Right atrium auricular region (tissue), 2 donors: ENCODE measurements at places on chromosomes 16 and 17.

DNA sequence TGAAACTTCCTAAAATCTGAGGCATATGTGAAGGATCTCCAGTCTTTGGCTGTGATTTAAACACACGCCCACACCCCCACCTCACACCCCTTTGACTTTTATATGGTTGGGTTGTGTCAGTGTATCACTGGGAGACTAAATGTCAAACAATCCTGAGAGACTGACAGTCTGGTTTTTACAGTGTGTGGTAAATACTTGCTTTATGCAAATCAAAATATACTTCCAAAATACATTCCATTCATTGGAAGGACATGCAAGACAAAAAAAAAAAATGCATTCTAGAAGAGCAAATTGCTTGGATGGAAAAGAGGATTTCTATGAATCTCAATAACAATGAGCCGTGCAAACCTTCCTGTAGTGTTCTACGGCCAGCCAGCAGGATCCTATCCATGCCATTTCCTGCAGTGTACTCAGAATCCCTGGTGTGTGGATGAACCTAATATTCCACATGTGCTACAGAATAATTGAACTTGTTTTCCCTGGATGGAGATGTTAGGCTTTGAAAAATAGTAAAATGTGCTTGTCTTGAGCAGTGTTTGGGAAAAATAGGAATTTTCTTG is 602.1 kb upstream of the GOT2 start:
- no peak for DNase-seq

DNA sequence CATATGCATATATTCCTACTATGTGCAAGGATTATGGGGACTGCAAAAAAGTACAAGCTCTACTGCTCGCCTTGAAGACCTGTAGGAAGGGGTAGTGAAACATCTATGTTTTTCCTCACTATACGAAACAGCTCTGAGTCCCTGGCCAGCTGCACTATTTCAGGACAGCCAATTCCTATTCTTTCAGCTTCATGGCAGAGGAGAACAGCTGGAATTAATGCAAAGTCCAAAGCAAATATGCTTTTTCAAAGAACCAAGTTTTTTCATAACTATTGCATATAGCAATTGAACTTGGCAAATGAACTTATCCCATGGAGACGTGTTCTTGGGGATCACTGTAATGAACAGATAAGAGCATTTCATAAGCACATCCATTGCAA is 122.3 kb downstream of the SPACA3 start:
- DNase-seq = no peak

DNA sequence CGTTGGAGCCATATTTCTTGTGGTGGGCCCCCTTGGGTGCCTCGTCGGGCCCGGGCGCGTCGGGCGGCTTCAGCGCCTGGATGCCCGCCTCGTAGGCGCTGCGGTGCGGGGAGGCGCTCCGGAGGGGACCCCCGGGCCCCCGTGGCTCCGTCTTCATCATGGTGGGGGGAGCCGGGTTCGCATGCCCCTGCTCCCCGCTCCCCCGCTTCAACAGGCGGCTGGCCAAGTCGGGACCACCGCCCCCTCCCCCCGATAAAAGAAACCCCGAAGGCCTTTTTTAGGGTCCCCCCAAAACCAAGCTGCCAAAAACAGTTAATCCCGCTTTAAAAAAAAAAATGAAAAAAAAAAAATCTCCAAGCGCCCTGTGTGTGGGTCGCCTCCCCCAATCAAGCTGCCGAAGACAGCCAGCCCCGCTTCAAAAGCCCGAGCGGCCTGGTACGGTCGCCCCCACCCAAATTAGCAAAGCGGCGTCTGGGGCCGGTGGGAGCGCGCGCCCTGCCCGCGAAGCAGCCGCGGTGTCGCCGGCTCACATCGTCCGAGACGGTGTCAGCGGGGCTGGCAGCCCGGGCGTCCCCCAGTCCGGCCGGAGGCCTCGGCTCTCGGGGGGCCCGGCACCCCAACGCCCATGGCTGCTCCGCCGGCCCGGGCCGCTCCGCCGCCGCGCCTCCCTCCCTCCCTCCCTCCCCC is at the start of gene PPP1R9B:
PPP1R9B (minus strand) TSS at position 324 of the 687 bp plus-strand sequence; CDS start at position 160, 164 bp downstream.
- DNase-seq = no peak

DNA sequence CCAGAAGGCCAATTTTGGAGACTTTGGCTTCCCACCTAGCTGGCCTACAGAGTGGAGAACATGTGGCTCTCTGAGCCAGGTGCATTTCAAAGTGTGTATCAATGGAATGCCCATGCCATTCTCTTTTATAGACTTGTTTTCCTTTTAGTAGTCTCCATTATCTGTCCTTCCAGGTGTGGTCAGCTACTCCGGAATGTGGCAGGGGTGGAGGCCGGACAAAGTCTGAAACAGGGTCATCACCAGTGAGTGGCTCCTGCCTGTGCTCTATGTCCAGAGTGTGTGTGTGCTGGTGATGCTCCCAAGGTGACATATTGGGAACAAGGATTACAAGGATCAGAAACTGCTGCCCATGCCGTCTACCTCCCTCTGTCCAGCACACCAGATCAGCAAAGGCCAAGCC is 3.8 kb upstream of the TMEM220 start:
- DNase-seq = peak; percentile 56

GRCh38 chr17:62187681-62188080 is 122.6 kb upstream of the MED13 start:
- no peak for DNase-seq

- DNase-seq = no peak
Observed at GRCh38 chr17:38598536-38598935, 7.2 kb downstream of the SRCIN1 start.

GRCh38 chr17:51032850-51033249 is 87.8 kb downstream of the SPAG9 start:
- no peak for DNase-seq

DNA sequence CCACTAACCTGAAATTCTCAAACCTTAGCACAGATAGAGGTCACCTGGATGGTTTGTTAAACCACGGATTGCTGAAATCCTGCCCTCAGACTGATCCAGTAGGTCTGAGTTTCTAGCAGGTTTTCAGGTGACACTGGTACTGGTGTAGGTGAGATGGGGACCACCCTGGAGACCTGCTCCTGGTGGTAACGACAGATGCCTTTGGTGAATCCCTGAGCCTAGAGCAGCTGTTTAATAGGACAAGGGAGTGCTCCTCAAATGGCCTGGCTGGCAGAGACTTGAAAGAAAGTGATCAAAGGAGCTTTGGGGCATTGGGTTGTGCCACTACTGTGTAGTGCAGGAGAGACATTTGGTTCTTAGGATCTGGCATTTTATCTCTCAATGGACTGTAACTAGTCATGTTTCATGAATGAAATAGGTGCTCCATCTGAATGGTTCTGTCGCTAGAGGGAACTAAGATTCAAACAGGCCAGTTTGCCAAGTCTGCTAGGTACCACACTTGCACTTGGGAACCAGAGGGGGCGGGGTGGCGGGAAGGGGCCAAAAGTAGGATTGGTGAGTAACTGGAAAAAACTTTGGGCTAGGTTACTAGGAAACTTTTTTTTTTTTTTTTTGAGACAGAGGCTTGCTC is 2.9 kb upstream of the IFI35 start:
- DNase-seq = no peak
